H1 (cell line): ENCODE measurements at places on chromosomes 5 and 9. TPM values are rescaled to one million over a fixed set of nuclear protein-coding genes. Genes with fewer than 3 reads are reported as not detected.

DNA sequence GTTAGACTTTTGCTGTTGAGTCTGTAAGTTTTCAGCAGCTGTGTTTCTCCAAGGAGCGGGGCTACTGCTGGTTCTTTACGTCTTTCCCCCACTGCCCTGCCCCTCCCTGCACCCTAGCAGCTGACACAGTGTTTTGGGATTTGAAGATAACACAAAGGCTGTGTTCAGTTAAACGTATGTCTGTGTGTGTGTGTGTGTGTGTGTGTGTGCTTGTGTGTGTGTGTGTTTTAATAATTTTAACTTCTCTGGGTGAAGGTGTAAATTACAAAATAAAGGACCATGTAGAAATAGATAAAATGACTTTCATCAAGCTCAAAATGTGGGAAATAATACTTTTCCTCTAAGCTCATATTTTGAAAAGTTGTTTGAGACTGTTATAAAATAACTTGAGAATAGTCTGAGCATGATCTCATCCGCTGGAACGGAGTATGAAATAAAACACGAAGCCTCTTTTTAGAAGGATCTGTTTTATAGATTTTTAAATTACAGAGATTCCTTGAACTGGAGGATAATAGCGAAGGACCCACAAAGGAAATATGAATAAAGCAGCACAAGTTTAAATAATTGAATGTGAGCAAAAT is 10.9 kb downstream of the ABL1 start:
- H3K27ac ChIP-seq, result no peak overlapping the region; the same call in 1 of the 2 replicates
- no peak for DNase-seq
- peaks cover 11% of the 10 kb centered on the region for H3K4me1 ChIP-seq
- H3K36me3 ChIP-seq, result no peaks in the 10 kb centered on the region
- no peak overlapping the region for H3K4me3 ChIP-seq
- H3K27me3 ChIP-seq, result no peaks in the 10 kb centered on the region

OCLN gene
- 76.3 and 85.5 TPM in 2 replicates for total RNA-seq

MAMDC4 gene
- 4.5 TPM in 2 replicates for total RNA-seq

FOXD1 gene
- 0.73 and 1.1 TPM in 2 replicates for total RNA-seq

DNA sequence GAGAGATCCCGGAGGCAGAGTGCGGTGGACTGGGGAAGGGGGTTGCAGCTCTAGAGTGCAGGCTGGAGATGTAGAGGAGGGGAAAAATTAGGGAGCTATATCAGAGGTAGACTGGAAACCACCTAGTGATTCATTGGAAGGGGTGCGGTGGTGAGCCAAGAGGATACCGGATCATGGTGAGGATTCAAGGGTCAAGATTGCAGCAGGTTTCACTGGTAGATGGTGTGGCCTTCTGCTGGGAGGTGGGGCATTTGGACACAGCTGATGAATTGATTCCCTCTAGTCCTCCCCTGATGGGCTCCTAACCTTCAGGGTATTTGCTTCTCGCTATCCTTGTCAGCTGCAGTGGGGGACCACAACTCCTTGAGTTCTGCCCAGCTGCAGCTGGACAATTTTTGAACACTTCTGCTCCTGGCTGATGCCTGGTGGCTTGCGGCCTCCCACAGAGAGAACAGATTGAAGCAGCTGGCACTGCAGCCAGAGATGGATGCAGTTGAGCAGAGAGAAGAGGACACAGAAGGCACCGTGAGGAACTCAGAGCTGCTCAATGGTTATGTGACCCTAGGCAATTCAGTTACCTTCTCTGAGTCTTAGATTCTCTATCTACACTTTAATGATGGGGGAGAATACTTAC is 134.4 kb upstream of the ABCA1 start:
- peaks cover 7% of the 10 kb centered on the region; the same call in 1 of the 2 replicates for H3K4me1 ChIP-seq
- H3K27ac ChIP-seq, result no peak overlapping the region
- no peaks in the 10 kb centered on the region for H3K27me3 ChIP-seq
- no peak for DNase-seq
